Germinal center (tissue), 1 donor: ENCODE measurements at places on chromosomes 3 and 15.

DNA sequence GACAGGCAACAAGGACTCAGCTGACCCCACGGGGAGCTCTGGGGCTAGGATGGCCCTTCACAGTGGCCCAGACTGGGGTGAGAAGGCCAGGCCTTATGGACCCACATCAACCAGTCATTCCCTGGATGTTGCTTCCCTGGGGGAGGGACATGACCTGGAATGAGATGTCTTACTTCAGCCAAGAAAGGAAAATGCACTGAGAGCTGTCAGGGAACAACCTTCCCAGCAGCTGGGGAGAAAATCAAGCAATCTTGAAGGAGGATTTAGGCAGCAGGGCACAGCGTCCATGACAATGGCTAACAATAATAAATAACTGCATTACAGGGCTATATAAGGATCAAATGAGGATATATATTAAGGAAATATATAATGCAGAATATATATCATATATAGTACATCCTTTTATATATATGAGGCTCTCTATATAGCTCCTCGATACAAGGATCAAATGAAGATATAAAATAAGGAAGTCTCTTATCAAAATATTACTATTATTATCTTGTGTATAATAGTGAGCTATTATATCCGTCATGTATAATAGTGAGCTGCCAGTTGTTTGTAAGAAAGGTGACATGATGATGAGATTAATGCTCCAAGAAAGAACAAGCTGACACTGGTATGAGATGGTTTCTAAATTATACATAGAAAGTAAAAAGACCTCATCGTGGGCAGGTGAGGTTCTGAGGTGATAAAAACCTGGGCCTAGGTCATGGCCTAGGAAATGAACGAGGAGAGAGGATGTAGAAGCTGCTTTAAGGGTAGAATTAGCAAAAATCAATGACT lies 117.8 kb upstream of the LIPC start:
- no peak for DNase-seq

GRCh38 chr3:183291497-183292031 lies 38.5 kb downstream of the B3GNT5 start:
- no peak for DNase-seq

- DNase-seq = no peak
These were observed 38.8 kb upstream of the DUT start for GRCh38 chr15:48292458-48292857.

DNA sequence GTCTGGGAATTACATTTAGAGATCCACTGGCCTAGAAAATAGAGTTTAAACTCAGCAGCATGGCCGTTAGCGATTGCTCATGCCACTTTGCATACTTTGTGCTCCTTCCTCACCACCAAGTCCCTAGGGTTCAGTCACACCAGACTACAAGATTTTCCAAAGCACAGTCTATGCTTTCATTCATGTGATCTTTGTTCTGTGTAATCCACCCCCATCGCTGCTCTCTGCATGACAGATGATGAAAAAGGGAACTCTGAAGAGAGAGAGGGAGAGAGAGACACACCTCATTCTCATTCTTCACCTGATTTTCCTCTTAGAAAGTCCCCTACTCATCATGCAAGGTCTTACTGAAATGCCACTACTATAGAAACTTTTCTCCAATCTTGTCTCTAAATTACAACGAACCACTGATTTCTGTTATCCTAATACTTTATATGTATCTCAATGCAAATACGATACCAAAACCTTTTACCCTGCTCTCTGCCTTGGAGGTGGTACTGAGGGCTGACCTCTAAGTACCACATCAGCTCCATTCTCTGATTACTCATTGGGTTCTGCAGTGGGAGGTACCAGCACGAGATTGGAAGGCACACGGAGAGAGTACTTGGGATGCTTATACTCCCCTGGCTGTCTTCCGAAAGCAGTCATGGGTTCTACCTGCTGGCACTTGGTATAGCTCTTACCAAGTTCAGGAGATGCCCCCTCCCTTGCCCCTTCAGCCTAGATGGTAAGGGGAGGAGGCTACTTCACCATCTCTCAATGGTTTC lies 1.1 kb upstream of the PARP15 start:
- DNase-seq = peak; percentile 87

DNA sequence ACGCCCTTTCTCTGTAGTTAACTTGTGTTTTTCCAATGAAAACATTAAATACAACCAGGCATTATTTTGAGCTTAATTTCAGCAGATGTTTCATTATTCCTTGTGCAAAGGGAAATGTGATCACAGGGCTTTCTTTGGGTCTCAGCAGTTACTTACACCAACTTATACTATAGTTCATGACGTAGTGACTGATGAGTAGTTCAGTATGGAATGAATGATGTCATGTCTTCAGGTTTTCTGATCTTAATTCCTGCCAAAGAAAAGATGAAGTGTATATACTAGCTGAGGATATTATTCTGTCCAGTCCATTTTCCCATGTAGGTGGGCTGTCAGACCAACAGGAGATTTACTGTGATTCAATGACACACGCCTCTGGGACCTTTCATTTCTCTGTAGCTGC lies 61.3 kb downstream of the MYRIP start:
- DNase-seq = no peak

DNA sequence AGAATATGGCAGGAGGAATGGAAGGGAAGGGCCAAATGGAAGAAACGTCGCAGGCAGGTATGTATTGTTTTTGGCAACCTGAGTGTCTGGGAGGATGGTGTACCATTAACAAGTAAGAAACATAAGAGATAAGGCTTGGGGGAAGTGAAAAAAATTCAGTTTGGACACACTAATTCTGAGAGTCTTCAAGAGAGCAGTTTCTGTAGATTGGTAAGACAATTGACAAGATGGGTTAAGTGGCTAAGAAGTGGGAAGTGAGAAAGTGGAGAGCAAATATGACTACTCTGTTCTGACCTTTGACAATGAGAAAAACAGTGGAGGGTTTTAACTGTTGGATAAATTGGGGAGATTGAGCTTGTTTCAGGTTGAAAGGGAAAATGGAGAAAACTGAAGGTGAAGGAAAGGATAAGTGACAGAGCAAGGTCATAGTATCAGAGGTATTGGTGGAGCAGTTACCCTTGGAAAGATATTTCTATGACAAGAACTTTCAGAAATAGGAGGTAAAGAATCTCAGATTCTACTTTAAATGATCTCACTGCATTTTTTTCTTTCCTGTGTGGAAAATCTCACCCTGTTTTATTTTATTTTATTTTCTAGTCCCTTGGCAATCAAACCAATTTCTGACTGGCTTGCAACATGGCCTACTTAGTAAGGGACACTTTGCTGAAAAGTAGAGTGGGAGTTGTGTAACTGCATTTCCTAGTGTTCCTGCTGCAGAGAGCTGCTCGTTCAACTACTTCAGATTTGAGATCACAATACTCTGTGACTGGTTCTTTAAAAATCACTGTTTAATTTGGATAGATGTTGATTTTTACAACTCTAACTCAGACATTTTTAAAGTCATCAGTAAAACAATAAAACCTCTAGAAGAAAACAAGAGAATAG lies 23.1 kb upstream of the GABPB1 start:
- no peak for DNase-seq

DNA sequence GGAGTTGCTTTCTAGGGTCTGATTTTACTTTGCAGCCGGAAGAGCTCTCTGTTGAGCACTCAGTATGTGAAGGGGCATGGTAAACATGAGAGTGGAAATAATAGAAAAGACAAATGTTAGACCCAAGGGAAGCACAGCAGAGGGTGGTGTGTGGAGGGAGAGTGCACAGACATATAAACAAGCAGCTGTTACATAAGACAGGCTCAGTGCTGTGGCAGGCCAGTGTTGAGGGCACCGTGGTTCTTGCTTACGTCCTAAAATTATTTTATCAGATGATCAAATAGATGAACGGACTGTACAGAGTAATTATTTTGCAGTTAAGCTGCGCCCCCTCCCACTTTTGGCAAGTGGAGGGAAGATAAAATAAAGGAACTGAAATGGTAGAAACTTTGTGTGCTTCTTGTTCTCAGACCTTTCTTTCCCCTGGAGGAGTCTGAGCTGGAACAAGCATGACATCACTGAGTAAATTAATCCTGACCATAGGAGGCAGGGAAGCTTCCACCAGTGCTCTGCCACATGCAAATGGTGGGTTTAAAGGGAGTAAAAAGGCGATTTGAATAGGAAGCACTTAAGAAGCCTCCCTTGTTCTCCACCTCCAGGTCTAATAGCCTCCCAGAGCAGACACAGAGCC lies 205.6 kb downstream of the IL20RB start:
- no peak for DNase-seq

DNA sequence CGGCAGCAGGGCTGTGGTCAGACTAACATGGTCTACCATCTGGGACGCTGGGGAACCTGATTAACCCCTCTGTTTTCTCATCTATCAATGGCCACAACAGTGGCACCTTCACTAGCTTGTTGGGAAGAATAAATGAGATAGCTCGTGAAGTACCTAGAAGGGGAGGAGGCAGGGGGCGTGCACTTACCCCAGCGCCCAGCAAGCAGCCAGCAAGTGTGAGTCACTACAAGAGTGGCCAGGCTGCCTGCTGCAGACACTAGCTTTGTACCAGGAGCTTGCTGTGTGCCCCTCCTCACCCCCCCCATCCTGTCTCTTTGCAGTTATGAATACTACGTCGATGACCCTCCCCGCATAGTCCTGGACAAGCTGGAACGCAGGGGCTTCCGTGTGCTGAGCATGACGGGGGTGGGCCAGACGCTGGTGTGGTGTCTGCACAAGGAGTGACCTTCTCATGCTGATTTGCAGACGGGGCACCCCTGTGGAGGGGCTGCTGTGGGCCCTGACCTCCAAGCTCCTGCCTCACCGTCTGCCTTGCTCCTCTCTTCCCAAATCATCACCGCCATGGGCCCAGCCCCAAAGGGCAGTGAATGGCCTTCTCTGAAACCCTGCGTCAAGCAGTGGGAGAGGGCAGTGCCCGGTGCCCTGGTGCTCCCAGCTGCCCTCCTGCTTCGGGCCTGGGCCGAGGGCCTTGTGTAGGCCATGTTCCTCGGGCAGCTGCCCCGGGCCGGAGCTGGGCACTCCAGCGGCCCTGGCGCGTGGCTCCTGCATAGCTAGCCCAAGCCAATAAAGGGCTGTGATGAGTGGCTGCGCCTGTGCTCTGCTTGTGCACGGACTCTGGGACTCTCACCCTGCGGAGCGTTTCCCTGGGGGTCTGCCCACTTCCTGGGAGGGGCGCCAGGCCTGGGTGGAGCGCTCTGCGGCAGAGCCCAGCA lies 2.6 kb upstream of the C15orf62 start:
- no peak for DNase-seq

- DNase-seq = no peak
These were observed 76.6 kb downstream of the SNRK start for GRCh38 chr3:43362961-43363360.

- DNase-seq = no peak
These were observed 691.5 kb upstream of the CCDC54 start for GRCh38 chr3:106685745-106686144.

- DNase-seq = no peak
These were observed 24.3 kb downstream of the CD200R1L start for GRCh38 chr3:112822064-112823055.

DNA sequence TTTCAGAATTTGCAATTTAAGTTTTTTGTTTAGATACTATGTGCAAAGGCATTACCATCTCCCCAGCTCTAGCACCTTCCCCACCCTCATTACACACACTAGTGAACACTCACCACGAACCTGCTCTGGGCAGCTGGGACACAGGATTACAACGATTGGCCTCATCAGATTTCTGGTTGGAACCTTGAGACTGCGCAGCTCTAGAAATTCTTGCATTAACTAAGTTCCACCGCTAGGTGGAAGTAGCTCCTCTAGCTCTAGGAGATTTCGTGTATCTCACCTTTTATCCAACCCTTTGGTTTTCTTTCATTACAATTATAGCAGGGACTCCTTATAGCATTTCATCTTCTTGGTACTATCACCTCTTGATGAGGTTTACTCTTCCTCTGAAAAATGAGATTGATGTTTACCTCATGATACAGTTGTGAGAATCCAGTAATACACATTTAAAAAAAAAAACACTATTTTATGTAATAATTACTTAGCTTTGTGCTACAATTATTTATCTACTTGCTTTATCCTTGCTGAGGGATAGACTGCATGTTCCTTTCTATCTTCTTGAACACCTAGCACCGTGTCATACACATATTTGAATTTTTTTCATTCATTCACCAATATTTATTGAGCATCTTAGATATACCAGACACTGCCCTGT lies 28.7 kb upstream of the PLOD2 start:
- peak; percentile 33 for DNase-seq

DNA sequence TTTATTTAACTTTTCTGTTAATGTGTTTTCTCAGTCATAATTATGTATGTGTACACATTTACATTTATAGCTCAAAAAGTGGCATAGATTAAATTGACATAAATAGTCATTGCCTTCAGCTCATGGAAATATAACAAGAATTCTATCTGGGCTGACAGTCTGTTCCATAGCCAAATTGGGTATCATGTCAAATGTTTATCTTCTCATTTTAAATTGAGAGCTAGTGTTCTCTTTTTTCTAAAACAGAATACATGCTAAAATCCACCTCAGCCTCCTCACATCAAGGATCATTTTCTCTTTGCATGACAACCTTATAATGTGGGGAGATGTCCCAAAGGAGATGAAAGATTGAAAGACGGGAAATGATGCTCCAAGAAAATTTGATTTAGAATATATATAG lies 144.1 kb upstream of the BCHE start:
- DNase-seq = no peak

GRCh38 chr3:114122027-114122709 lies 56.7 kb downstream of the DRD3 start:
- no peak for DNase-seq

DNA sequence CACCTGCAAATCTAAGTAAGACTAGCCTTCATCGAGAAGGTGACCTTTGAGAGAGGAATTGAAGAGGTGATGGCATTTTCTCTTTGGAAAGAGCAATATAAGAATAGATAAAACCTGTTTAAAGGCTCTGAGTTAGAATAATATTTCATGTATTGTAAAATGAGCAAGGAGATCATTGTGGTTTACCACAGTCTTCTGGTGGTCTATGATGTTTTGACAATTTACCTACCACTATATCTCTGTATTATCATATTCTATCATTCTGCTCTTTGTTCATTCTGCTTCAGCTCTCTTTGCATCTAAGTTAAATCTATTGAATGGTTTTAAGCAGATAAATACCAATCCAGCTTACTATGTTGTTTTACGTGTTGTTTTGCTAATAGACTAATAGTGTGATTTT lies 982.3 kb downstream of the SI start:
- no peak for DNase-seq

DNA sequence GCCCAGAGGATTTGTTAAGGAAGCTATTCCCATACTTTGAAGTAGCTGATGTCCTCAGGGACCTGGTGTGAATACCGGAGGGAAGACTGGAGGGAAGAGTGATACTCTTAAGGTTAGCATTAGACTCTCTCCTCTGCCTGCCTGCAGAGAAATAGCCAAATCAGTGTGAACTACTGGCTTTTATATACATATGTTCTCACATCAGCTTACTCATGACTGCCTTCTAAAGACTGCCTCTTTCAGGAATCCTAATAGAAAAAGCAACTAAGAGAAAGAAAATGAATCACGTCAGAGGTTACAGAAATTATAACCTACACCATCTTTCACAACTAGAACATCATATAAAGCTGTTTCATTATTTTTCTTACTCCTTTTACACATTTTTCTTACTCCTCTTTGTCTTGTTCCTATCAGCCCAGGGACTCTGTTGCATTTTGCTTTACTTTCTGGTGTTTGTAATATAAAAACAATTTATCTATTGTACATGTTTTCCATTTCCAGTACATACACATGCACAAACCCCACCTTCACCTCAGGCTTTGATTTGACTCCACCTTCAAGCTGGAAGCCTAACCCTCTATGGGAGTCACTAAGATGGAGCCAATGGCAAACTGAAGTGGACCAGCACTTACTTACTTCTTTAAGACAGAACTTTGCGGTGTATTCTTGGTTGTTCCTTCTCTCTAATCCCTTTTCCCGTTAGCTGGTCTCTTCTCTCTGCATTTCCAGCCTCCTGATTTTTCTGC lies 257.7 kb upstream of the UBE2E1 start:
- DNase-seq = no peak
